Pancreas (tissue), 10 donors: ENCODE measurements at places on chromosomes 4 and X. TPM values are rescaled to one million over a fixed set of nuclear protein-coding genes. Genes with fewer than 3 reads are reported as not detected.

DNA sequence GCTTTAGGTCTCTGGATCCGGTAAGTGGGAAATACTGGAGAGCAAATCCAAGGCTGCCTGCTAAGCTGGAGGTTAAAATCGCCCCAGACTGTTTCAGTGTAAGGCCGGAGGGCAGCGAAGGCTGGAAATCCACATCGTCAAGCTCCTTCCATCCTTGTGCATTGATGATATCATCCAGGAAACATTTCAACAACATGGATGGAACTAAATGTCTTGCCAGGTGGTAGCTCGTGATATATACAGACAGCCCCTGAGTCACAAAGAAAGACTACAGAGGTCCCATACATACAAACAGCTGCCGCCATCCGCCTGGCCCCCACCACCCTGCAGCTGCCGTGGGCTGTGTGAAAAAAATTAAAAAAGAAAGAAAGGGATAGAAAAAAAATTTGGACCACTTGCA, 148.9 kb upstream of the RBPJ start:
- H3K27ac ChIP-seq: no peak overlapping the region
- H3K4me1 ChIP-seq: no peaks in the 10 kb centered on the region
- H3K36me3 ChIP-seq: no peaks in the 10 kb centered on the region
- H3K27me3 ChIP-seq: no peaks in the 10 kb centered on the region

- no peak overlapping the region for H3K4me3 ChIP-seq
- H3K36me3 ChIP-seq: no peaks in the 10 kb centered on the region
- H3K4me1 ChIP-seq: no peaks in the 10 kb centered on the region
- no peak overlapping the region for H3K27ac ChIP-seq
- H3K27me3 ChIP-seq: no peaks in the 10 kb centered on the region
Measured at GRCh38 chr4:67935888-67936287, 27.4 kb downstream of the TMPRSS11A start.

- no peaks in the 10 kb centered on the region for H3K36me3 ChIP-seq
- H3K4me1 ChIP-seq: no peaks in the 10 kb centered on the region
- no peaks in the 10 kb centered on the region for H3K27me3 ChIP-seq
Measured at GRCh38 chr4:86981789-86982188, 47.0 kb downstream of the AFF1 start.

The PCDH11X gene
- not detected for polyA plus RNA-seq

- peaks cover 16% of the 10 kb centered on the region for H3K27me3 ChIP-seq
- DNase-seq: no peak
- H3K4me1 ChIP-seq: no peaks in the 10 kb centered on the region
Measured at GRCh38 chrX:16479206-16479869, 170.6 kb upstream of the S100G start.

- H3K4me1 ChIP-seq: no peaks in the 10 kb centered on the region
- no peaks in the 10 kb centered on the region for H3K27me3 ChIP-seq
- H3K4me3 ChIP-seq: no peak overlapping the region
- no peak for DNase-seq
- H3K27ac ChIP-seq: no peak overlapping the region
Measured at GRCh38 chrX:120813982-120814381, 61.7 kb downstream of the CT47B1 start.

DNA sequence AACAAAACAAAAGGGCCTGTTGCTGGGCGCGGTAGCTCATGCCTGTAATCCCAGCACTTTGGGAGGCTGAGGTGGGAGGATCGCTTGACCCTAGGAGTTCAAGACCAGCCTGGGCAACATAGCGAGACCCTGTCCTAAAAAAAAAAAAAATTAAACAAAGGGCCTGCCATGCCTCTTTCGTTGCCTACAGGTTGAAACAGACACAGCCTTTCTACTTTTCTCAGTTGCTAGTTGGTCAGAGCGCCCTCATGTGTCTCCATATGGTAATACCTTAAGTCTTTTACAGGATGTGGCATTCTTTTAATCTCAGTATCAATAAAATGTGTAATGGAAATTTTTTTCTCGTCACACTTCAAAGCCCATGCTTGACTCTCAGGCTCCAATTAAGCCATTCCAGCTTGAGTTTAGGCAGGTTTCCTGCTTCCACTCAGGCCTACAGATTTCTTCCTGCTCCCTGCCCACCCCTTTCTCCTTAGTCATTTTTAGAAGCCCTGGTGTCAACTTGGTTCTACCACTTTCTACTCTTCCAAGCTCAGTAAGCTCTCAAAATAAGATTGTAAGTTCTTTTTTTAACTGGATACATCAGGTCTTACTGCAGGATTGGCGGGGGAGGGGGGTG, 4.6 kb upstream of the SOWAHD start:
- no peak for DNase-seq
- H3K36me3 ChIP-seq: no peaks in the 10 kb centered on the region

DNA sequence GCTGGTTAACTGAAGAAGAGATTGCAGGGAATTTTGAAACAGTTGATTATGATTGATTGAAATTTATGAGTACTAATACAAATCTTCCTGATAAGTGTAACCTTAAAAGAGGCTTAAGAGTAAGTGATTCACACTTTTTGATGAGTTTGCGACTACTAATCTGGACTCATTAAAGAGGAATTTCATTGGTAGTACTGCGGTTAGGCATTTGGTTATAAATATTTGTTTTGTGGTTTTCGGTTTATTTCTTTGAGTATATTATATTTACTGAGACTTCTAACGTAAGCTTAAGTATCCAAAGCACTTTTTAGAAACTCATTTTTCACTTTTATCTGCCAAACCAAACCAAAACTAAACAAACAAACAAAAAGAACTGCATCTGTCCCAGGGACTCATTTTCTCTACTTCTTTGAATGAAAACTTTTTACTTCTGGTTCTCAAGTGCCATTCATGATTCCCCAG, 20.7 kb downstream of the SLIT2 start:
- no peaks in the 10 kb centered on the region for H3K4me1 ChIP-seq
- no peak overlapping the region for H3K4me3 ChIP-seq
- no peaks in the 10 kb centered on the region for H3K36me3 ChIP-seq

DNA sequence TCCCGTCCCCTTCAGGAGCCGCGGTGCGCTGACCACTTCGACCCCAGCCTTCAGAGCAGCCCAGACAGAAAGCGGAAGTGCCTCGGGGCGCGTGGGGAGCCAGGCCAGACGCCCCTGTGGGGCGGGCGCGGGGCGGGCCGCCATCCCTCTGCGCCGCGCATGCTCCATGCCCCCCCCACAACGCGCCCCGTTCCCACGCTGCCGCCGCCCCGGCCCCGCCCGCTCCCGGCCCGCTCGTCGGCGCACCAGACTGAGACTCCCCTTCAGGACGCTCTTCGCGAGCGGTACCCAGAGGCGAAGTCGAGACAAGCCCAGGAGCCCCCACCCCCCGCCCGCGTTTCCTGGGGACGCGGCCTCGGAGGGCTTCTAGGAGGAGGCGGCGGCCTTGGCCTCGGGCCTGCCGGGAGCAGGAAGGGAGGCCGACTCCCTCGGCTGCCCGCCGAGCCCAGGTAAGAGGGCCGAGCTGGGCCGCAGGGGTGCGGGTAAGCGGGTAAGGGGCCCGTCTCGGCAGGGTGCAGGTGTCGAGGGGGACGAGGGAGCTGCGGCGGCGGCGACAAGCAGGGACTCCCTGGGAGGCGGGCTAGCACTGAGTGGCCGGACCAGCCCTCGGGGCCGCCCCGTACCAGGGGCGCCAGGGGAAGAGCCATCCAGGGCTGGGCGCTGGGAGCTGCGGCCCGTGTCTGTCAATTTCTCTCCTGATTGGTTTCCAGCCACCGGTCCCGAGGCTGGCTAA, at the start of gene ZFP92:
TSS of gene ZFP92 (plus strand) at position 218 of the 733 bp plus-strand sequence. CDS start 6,851 bp downstream, outside the sequence.
- H3K36me3 ChIP-seq: no peaks in the 10 kb centered on the region
- no peaks in the 10 kb centered on the region for H3K4me1 ChIP-seq
- H3K27me3 ChIP-seq: no peaks in the 10 kb centered on the region
- DNase-seq: no peak

DNA sequence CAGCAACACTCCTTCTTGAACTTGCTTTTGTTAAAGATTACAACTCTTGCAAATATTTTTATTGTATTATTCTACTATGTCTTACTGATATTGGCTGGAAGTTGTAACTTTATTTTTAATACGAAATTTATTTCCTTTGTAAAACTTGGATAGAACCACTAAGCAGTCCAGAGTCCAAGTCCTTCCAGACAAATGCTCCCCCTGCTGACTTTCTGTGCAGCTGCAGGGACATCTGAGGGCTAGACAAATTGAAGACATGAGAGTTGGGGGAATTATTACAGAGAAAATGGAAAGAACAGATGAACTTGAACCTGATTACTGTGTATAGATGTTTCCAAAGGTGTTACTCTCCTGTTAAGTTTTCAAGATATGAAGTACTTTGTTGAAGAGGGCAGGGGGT, 238.8 kb downstream of the GRIA3 start:
- H3K27me3 ChIP-seq: no peaks in the 10 kb centered on the region
- no peak overlapping the region for H3K4me3 ChIP-seq
- no peak for DNase-seq
- H3K36me3 ChIP-seq: no peaks in the 10 kb centered on the region
- no peaks in the 10 kb centered on the region for H3K4me1 ChIP-seq

The POU3F4 gene
- not detected for polyA plus RNA-seq

The MTNR1A gene
- polyA plus RNA-seq: 0.09 TPM
